ENCODE measurements at places on chromosomes 2 and 18.

GRCh38 chr18:59954755-59955156, 55.0 kb downstream of the PMAIP1 start:
- no peak for DNase-seq

GRCh38 chr2:213733893-213734292, 449.6 kb downstream of the SPAG16 start:
- no peak for DNase-seq

DNA sequence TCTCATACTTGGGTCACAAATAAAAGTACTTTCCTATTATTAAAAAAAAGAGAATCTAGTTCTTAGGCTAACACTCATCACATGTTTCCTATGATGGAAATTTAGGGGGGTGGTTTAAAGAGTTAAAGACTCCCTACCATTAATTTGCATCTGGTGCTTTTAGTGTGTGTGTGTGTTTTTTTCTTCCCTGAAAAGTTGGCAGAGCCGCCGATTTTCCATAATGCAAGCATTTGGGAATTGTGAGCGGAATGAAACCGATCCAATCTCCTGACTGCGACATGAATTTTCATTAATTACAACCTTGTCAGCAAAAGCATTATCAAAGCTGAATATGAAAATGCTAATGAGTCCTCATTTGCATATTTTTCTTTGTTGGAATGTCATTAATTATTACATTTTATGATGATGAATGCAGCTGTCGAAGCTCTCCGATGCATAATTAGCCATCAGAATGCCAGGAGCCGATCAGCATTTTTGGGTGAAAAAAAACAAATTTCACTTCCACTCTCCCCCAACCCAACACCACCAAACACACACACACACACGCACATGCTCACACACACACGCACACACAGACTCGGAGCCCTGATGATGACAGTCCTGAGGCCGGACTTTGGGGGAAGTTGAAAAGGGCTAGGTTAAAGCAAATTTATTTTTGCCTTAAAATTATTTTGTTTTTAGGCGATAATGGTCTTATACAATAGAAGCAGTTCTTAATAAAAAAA, 165.4 kb downstream of the TCF4 start:
- DNase-seq = no peak

DNA sequence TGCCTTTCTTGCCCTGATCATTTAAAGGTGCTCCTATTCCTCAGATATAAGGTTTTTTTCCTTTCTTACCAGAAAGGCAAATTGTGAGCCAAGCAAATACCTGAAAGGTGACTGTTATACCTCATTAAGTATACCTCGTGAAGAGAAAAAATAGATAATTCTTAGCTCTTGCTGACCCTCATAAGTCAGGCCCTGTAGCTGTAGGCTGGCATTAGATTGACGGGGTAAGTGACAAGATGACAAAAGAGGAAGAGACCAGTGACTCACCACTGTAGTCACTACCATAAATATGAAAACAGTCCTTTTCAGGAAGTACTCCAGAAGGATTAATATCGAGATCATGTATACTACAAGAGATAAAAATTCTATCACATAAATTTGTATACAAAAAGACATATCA, 104.6 kb downstream of the PTPN4 start:
- DNase-seq = peak; percentile 22

Data from T-helper 2 cell (primary cell).